ENCODE measurements at places on chromosomes 6 and 20.

- DNase-seq, result no peak
Measured at GRCh38 chr20:63911176-63911575, 16.2 kb downstream of the DNAJC5 start.

DNA sequence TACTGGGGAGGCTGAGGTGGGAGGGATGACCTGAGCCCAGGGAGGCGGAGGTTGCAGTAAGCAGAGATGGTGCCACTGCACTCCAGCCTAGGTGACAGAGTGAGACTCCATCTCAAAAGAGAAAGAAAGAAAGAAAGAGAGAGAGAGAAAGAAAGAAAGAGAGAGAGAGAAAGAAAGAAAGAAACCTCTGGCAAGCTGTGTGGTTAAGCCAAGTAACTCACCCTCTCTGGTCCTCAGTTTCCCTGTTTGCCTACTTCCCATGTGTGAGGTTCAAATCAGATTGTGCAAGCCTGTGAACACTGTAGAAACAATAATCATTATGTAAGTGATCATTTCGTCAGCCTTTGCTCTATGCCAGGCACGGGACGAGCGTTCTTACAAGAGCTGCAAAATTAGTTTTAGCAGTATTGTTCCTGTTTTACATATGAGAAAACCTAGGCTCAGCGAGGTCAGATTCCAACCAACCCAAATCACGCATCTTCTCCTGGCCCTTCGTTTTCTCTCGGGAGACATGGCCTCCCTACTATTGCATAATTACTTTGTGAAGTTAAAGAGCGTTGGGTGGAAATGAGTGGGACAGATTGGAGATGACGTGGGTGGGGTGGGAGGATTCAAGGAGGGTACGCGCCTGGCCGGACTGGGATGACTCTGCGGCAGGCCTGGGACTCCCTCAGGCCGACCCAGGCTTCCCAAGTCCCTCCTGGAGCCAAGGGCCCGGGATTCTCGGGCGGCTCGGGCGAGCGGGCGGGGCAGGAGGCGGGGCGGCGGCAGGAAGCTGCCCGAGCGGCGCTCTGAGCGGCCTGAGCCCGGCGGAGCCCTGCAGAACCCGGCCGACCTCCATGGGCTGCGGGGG lies at the start of gene SNX21:
TSS of gene SNX21 (plus strand) at position 770 of the 853 bp plus-strand sequence. CDS start 121 bp downstream, outside the sequence.
- peak; percentile 83 for DNase-seq

GRCh38 chr6:138227316-138227781 lies 9.1 kb upstream of the PBOV1 start:
- DNase-seq, result no peak

DNA sequence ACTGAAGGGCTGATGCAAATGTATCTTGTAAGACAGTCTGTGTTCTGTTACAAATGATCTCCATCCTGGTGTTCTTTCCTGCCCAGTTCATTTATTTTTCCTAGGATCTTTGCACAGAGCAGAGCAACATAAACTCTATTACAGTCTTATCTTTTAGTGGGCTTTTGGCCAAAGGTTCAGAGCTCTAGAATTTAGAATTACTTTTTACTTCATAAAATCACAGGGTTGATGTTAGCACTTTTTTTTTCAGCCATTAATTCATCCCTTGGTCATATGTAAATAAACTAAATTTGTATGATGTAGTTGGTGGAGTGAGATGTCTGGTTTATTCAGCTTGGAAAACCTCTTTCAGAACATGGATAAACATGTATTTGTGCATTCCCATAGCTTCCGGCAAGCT lies 181.9 kb downstream of the ZFAND3 start:
- DNase-seq, result no peak

DNA sequence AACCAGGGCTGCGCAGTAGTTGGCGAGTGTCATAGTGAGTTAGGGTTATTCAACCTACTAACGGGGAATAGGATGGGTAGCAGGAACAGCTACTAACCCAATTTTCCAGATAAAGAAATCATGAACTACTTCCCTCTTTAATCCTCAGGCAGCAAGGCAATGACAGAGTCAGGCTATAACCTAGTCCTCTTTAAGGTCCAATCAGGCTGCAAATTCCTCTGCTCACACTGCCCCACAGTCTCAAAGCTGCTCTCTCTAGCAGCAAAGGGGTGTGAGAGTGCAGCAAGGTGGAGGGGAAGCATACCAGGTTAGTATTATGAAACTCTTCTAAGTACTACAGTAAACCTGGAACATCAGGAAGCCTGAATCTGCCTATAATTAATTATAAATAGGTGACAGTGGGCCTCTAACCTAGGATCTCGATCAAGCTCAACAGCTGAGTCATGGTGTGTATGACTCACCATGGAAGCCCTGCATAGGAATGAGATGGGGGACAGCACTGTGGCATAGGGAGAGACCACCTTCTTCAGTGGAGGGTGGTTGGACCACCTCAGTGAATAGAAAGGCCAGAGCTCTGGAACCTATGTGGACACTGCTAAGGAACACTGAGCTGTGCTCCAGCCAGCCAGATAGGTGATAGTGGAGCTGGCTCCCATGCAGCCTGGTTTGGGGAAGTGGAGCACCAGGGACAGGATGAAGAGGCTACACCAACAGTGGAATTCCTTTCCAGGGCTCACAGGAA lies 7.9 kb downstream of the PEX6 start:
- no peak for DNase-seq

DNA sequence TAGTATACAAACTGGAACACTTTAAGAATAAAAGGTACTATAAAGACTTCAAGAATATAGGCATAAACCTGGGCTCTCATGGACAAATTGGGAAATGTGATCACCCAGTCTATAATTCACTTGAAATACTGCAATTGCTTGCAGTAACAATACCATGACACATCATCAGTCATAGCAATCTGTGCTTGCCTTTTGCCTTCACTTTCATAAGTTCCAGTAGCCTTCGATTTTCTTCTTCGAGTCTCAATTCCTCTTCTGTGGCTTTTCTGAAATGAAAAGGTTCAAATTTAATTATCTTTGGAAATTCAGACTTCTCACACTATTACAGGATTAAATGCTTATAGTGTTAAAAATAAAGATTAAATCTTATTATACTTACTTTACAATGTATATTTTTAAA lies 96.3 kb upstream of the ZBTB24 start:
- no peak for DNase-seq

- DNase-seq, result no peak
Measured at GRCh38 chr6:28922004-28922820, 1.6 kb downstream of the TRIM27 start.

DNA sequence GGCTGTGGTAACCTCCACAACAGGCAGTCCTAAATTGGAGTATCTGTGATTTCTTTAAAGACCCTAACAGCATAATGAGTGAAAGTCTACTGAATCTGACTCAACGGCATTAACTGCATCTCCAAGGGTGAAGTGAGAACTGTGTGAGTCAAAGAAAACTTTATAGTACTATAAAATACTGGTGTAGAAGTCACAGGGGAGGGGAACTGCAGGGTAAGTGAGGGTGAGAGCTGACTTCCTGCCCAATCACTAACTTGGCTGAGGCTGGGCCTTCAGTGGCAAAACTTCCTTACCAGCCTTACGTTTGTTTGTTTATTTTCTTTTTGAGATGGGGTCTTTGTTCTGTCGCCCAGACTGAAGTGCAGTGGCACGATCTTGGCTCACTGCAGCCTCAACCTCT lies 109.8 kb downstream of the PTPRK start:
- no peak for DNase-seq

GRCh38 chr6:45450132-45450531 lies 72.4 kb upstream of the SUPT3H start:
- no peak for DNase-seq

DNA sequence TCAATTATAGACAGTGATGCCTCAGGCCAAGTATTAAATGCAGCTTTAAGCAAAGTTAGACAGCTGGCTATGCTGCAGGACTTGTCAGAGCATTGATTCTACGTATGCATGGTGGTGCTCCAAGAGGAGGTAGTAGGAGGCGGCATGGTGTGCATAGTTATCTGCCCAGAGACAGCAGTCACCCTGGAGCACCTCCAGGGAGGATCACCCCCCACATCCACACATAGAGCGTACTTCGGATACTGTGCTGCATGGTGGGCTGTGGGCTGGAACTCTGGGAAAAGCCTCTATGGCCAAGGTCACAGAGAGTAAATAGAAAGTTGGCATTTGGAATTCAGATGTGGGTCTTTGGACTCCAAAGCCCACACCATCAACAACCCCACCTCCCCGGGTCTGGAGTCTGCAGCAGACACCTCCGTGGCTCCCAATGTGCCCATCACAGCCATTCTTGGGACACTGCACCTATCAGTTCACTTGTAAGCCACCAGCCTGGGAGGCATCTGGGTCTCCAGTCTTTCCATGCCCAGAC lies 64.5 kb upstream of the STX16 start:
- no peak for DNase-seq

- no peak for DNase-seq
Measured at GRCh38 chr6:123064038-123064437, 68.0 kb downstream of the CLVS2 start.

- DNase-seq, result peak; percentile 37
Measured at GRCh38 chr6:753486-753885, 60.5 kb upstream of the EXOC2 start.

- no peak for DNase-seq
Measured at GRCh38 chr6:6283746-6284145, 36.7 kb downstream of the F13A1 start.

GRCh38 chr6:24718449-24719124 lies 367 bp downstream of the C6orf62 start:
- DNase-seq, result no peak

DNA sequence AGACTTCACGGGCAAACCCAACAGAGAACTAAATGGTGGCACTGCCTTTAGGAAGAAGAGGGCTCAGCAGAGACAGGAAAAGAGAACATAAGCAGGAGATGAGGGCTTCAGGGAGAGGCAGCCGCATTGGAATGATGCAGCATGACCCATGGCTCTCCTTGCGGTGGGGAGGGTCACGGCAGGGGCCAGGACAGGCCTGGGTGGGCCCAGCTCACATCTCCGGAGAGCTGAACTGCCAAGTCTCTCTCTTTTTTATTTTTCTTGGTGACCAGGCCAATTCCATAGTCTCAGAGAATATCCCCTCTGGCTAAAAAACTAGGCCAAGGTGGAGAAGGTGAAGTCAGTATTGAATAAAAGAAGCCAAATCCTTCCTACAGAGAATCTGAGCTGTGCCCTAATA lies 77.5 kb upstream of the TRAF3IP2 start:
- DNase-seq, result no peak

GRCh38 chr6:75430631-75431325 lies 62.8 kb downstream of the FILIP1 start:
- DNase-seq, result no peak

- no peak for DNase-seq
Measured at GRCh38 chr6:119848696-119849095, 499.1 kb upstream of the MAN1A1 start.

DNA sequence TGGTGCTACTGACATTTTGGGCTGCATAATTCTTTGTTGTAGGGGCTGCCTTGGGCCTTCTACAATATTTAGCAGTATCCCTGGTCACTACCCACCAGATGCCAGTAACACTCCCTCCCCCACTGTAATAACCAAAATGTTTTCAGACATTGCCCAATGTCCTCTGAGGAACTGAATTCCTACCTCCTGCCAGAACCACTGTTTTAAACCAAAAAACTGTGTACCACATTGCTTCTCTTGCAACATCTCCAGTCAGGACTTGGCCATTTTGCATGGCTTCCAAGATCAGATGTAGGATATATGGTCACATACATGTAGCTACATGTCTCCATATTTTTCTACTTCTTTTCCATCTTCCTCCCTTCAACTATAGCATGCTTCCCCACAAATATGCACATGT lies 97.4 kb upstream of the IFNGR1 start:
- no peak for DNase-seq

DNA sequence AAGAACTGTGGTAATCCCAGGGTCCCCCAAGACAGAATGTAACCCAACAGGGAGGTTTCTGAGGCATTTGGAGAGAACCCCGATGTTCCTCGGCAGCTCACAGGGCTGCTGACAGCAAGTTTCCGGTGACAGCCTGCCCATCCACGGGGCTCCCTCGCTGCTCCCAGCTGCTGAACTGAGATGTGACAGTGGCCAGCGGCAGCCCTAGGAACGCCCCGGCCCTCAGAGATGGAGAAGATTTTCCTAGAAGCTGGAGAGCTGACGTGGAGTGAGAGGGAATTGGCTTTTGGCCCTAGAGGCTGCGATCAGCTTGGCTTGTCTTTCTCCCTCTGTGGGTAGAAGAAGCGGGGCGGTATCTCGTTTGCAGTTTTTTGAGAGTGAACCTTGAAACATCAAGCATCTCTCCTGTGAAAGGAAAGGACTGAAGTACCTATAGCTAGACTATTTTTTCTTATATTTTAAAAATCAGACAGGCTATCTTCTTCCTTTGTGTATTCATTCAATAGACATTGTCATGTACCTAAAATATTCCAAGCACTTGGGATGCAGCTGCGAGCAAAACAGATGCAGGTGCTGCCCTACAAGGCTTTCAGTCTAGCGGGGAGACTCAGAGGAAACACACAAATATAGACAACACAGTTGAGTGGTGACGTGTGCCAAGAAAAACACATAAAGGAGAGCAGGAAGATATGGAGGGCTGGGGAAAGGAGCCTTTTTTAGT lies 28.4 kb upstream of the NFATC2 start:
- DNase-seq, result no peak

GRCh38 chr20:23150304-23151007 lies 64.3 kb upstream of the CD93 start:
- no peak for DNase-seq

GRCh38 chr6:7865781-7866180 lies 44.8 kb downstream of the TXNDC5 start:
- DNase-seq, result no peak

GRCh38 chr20:6575912-6576401 lies 191.5 kb upstream of the BMP2 start:
- DNase-seq, result no peak

DNA sequence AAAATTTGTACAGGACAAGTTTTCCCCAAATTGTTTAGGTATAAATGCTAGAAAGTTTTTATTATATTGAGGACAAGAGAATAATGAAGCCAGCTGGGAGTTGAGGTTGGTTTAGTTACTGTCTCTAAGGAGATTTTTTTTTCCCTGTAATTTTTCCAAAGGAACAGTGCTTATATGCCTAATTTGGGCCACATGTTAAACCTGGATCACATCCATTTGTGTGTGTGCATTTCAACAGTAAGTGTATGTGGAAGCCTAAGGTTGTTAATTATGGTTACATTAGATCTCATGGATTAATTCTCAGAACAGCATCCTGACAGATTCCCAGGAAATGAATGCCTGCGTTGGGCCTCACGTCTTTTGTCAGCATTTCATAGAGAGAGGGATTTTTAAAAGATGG lies 4.5 kb downstream of the IGF2R start:
- no peak for DNase-seq

DNA sequence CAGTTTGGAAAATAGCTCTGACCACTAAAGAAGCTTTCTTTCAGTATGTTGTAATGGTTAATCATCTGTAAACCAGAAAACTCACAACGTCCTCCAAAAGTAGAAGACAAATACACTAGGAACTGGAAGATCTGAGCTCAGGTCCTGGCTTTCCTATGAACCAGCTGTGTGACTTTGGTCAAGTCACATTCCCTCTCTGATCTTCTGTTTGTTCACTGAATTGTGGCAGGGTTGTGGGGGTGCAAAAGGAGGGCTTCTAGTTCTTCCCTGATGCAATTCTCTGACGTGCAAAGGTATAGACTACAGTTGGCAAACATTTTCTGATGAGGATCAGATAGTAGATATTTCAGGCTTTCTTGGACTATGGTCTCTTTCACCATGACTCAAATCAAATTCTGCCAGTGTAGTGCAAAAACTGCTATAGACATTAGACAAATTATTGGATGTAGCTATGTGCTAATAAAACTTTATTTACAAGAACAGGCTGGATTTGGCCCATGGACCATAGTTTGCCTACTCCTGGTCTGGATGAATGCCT lies 44.9 kb downstream of the ATXN1 start:
- no peak for DNase-seq

GRCh38 chr6:56040223-56040622 lies 164.8 kb upstream of the BMP5 start:
- DNase-seq, result no peak

- no peak for DNase-seq
Measured at GRCh38 chr6:7544597-7544996, 3.1 kb downstream of the DSP start.
